ENCODE measurements at places on chromosomes 4 and X.

DNA sequence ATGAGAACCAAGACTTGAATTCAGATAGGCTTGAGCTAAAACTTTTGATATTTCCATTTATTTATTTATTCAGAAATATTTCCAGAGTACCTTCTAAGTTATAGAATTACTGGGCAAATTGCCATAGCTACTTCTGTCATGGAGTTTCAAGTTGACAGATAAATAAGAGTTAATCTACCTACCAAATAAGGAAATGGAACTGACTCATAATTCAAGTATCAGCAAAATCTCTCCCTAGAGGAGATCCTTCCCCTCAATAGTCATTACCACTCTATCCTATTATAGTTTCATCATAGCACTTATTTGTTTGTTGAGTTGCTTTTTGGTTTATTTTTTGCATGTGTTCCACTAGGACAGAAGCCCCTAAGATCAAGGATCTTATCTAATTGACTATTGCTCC is 48.8 kb upstream of the CCSER1 start:
- DNase-seq: no peak

DNA sequence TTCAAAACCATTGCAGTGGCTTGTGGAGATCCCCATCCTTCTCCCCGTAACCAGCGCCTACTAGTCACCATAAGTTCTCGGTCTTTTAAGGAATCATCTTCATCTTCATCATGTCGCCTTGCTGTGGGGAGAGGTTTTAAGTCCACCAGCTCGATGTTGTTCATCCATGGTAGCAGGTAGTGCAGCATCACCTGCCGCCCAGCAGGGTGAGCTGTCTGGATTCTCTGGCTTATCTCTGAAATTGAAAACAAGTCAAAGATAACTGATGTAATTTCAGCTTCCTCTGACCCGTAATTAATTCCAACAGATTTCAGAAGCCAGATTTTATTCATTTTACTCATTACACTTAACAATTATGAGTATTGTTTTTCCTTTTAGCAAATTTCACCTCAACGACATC is 67.4 kb downstream of the ZAR1 start:
- DNase-seq: no peak

DNA sequence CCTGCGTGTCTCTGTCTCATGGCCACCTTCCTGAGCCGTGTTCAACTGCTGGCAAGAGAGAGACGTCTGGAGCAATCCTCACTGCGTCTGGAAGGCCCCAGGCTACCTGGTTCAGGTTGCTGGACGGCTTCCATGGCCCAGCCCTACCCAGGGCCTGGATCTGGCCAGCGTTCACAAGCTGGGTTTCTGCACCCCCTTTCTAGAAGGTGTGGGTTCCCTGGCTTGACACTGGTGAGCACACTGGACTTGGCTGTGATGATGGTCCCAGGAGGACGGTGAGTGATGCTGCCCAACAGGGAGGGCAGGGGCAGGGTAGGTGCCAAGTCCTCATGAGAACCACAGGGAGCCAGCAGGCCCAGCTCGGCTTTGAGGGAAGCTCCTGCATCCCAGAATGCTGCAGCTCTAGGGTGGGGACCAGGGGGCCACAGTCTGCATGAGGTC is 63.4 kb downstream of the HTRA3 start:
- DNase-seq: no peak

GRCh38 chrX:149471397-149471796 is 33.7 kb downstream of the IDS start:
- DNase-seq: no peak

DNA sequence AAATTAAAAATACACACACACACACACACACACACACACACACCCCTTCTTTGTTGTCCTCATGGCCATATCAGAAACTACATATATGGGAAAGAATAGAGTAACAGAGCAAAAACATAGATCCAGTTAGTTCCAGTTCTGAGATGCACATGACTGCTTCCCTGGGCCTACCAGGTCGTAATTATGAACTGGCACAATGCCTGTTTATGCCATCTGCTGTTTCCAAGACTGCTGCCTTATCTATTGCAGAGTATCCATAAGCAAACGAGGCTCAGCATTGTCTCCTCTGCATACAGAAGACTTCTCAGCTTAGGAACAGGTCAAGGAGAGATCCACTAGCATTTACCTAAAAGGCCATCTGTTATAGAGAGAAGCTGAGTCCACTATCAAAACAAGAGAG is 789.0 kb downstream of the TECRL start:
- no peak for DNase-seq

DNA sequence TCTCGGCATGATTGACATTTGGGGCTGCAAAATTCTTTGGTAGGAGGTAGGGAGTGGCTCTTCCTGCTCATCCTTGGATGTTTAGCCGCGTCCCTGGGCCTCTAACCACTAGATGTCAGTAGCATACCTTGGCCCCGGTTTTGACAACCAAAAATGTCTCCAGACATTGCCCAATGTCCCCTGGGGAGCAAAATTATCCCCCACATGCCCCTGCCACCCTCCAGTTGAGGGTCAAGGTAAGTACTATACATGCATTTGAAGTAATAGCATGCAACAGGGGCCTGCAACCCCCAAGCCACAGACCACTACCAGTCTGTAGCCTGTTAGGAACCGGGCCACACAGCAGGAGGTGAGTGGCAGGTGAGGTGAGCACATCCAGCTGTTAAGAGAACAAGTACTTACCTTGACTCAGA is 17.6 kb upstream of the KIAA1210 start:
- DNase-seq: no peak

DNA sequence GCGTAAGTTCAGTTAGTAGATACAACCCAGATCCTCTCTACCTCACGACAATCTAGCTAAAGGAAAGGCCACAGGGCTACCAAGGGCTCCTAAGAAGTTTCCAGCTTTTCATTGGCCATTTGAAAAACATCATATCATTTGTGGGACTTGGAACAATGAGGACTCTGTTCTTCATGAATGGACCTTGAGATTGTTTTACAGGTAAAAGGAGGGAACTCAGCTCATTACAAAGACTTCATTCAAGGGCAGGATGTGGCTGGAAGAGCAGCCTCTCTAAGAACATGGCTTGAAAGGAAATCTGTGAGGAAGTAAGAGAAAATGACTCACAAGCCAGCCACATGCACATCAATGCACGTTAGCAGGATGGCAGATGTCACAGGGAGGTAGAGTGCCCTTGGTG is 105.9 kb upstream of the SLC7A11 start:
- DNase-seq: no peak

All from activated gamma-delta T cell treated with Interleukin-2 at 50 U/mL for 16 hours (primary cell).